ENCODE measurements at places on chromosomes 3 and 15.

DNA sequence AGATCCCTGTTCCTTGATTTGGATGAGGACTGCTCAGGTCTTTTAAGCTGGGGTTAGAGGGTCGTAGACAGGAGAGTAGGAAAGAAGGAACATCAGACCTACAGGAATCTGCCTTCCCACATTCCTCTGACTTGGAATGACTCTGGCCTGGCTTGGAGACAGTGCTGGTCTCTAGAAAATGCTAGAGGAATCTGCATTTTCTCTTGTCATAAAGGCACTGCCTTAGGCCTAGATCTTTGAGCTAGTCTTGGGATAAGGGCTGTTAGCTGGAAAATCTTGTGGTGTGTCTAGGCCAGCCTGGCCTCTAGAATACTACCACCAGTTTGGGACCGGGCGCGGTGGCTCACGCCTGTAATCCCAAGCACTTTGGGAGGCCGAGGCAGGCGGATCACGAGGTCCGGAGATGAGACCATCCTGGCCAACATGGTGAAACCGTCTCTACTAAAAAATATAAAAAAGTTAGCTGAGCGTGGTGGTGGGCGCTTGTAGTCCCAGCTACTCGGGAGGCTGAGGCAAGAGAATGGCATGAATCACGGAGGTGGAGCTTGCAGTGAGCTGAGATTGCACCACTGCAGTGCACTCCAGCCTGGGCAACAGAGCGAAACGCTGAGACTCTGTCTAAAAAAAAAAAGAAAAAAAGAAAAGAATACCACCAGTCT, 17.3 kb upstream of the BSN start:
- no peak for DNase-seq

GRCh38 chr3:47034868-47035489, 55.5 kb downstream of the NBEAL2 start:
- no peak for DNase-seq

DNA sequence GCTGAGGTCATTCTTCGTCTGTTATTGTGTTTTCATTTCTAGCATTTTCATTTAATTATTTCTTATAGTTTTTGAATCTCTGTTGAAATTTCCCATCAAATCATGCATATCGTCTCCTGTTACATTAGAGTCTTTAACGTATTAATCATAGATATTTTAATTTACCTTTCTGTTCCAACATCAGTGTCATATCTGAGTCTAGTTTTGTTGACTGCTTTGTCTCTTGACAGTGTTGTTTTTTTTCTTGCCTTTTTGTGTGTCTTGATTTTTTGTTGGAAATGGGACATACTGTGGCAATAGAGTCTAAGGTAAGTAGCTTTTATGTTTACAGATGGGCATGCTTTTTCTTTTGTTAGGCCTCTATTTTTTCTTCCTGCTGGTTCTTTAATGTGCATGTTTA, 286.8 kb upstream of the THRB start:
- no peak for DNase-seq

DNA sequence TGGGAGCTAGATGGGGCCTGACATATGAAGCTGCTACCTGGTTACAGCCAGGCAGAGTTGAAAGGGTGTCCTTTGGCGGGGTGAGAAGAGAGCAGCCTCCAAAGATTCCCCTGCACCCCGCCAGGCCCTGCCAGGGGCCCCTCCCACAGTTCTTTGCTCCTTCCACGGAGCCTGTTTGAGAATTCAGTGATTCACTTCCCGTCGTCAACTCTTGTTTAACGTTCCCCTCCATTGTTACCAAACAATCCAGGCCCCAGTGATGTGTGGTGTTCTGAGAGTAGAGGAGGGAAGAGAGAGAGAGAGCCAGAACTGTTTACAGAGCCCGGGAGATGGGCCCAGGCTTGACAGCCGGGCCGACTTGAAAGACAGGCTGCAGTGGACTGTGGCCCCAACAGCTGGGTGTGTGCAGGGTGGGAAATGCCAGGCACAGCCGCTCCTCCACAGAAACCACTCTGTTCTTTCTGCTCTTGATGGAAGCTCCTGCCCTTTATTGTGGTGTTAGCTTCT, 81.5 kb downstream of the SMAD3 start:
- no peak for DNase-seq

- no peak for DNase-seq
Measured at GRCh38 chr15:64502551-64502950, 42.2 kb downstream of the ZNF609 start.

DNA sequence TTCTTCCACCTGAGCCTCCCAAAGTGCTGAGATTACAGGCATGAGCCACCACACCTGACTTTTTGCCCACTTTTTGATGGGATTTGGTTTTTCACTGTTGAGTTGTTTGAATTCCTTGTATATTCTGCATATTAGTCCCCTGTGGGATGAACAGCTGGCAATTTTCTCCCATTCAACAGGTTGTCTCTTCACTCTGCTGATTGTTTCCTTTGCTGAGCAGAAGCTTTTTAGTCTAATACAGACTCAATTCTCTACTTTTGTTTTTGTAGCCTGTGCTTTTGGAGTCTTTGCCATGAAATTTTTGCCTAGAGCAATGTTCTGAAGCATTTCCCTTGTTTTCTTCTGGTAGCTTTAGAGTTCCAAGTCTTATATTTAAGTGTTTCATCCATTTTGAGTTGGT, 62.7 kb upstream of the MFGE8 start:
- no peak for DNase-seq

DNA sequence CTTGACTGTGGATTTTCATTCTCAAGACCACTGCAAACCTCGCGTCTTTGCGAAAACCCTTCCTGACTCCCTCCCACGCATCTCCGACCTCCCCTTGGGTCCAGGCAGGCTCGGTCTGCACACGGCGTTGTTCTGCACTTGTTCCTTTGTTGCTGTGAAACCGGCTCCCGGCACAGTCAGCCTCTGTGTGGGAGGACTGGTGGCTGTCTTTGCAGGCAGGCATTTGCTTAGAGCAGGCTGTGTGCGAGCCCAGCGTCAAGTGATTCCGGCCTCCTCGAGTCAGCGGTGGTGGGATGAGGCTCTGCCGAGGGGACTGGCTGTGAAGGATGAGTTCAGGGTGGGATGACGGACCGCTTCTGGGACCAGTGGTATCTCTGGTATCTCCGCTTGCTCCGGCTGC, 102.6 kb upstream of the ROPN1 start:
- no peak for DNase-seq

- DNase-seq, result no peak
Measured at GRCh38 chr15:92584105-92584504, 71.5 kb downstream of the FAM174B start.

DNA sequence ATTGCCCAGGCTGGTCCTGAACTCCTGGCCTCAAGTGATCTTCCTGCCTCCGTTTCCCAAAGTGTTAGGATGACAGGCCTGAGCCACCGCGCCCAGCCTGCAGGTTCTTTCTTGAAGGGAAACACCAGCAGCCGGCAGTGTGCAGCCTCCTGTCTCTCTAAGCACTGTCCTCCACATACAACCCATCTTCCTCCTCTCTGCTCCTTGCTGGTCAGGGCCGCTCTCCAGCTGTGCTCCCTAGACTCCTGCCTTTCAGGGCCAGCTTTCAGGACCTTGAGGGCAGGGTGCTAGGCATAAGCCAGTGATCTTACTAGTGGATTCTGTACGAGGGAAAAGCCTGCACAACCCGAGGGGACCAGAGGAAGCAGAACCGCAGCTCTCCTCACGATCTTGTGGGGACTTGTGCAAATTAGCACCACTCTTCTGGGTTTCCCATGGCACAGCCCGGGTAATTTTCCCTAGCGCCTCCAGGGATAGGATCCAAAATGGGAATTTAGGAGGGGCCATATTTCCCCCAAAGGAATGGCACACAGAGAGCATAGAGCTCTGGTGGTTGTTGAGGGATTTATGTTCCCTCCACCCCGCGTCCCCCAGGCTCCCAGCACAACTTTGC, 18.2 kb upstream of the CORO2B start:
- no peak for DNase-seq

DNA sequence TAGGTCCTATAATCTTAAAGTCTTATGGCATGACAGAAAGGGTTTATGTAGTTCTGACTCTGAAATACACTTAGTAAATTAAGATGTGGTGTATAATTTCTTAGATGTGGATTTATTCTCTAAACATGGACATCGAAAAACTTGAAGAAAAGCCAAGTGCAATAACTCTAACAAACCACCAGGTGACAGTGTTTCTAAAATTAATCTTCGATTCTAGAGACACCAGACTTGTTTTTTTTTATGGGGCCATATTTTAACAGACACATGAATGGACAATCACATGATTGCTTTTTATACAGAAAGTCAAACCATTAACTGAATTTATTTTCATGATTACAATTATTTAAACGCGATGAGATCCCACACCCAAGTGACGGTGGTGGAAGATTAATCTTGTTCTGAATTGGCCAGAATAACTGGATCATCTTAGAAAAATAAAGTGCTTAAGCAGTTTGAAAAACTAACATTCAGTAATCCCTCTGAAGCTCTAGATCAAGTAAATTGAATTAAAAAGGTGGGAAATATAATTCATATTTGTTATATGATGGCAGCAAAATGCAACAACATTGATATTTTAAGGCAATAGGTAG, 305.1 kb downstream of the LSAMP start:
- DNase-seq, result no peak

DNA sequence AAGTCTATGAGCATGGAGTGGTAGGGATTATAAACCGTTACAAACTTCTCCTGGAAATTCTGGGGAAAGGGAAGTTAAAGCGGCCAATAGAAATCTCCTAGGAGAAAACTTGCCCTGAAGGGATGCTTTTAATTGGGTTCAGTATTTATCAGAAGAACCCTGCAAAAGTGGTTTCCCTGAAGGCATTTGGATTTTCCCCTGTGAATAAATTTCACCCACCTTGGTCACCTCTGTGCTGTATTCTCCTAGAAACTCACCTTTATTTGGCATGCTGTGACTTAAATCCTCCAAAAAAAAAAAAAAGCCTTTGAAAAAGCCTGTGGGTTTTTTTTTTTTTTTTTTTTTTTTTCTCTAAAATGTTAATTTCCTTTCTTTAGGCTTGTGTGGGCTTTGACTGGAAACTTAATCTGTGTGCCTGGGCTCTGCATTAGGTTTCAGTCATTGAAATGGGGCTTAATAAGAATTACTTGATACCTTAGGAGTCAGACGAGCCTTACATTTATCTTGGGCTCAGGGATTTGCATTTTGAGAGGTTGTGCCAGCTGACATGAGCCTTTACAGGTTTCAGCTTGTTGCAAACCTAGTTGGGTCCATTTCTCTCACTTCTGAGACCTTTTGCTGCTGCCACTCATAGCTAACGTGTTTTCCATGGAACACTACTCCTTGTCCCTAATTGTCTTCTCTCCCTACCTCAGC, 22.0 kb downstream of the TGFBR2 start:
- no peak for DNase-seq

- DNase-seq, result no peak
Measured at GRCh38 chr3:10454907-10455544, 50.4 kb downstream of the ATP2B2 start.

- no peak for DNase-seq
Measured at GRCh38 chr3:15171096-15171495, 35.0 kb upstream of the CAPN7 start.

DNA sequence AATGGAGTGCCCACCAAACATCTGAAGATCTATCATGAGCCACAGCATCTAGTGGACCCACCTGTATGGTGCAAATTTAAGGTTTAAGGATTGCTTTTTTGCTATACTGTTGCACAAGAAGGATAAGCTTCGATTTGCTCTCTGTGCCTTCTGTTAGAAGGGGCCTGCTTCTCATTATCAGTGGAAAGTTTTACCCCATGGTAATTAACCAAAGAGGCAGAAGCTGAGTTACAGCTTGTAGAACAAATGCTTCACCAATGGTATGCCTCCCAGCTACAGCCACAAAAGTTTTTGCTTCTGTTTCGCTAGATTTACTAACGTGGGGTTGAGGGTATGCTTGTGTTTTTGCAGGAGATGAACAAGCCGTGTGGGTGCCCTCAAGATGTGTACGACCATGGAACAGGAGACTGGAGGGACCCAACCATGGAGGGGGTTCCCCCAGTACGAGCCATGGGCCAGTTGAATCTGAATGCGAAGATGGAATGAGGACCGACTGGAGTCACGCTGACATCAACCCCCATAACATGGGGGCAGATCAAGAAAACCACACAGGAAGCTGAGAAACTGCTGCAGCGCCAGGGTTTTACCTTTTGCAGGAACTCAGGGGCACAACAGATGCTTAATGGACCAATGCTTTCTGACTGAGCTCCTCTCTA, 43.5 kb downstream of the ACAD9 start:
- DNase-seq, result no peak

DNA sequence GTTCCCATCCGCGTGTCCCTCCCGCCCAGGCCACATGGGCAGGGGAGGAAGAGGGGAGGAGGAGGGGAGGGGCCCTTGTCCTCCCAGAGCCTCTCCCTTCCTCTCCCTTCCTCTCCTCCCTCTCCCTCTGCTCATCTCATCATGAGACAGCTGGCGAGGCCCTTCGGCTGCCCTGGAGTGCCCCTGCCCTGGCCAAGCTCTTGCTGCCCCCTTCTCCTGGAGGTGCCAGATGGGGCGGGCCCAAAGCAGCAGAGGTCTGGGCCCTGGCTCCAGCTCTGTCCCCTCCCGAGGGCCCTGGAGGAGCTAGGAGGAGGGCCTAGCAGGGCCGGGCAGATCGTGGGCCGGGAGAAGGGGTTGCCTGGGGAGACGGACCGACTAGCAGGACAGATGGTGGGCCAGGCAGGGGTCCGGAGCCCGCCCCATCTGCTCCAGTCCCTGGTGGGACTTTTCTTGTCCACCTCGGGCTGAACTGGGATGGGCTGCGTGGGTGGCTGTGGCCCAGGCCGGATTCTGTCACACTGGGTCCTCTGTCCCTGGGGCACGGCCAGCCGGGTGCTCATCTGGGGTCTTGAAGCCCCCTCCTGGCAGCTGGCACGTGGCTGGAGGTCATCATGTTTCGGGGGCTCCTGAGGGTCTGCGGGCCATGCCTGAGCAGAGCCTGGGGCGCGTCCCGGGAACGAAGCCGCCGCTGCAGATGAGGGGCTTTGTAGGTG, 183.4 kb downstream of the GOLGA6L6 start:
- DNase-seq, result no peak

- DNase-seq, result peak; percentile 5
Measured at GRCh38 chr3:152609891-152610290, 225.0 kb upstream of the P2RY1 start.

DNA sequence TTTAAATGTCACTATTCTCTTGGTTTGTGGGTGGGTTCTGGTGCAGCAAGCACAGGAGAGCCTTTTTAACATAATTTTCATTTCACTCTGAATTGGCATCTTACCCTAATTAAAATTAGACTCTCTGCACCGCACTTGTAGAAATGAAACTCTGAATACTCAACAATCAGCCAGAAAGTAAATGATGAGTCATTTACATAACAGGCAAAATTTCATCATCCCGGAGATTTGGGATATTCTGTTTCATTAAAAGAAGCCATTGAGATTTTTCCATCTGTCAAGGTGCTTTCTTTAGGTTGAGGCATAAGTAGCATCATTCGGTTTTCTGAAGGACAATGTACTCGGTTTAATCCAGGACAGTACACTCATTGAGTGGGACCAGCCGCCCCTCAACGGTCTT, 111.0 kb downstream of the RFTN1 start:
- DNase-seq, result no peak

DNA sequence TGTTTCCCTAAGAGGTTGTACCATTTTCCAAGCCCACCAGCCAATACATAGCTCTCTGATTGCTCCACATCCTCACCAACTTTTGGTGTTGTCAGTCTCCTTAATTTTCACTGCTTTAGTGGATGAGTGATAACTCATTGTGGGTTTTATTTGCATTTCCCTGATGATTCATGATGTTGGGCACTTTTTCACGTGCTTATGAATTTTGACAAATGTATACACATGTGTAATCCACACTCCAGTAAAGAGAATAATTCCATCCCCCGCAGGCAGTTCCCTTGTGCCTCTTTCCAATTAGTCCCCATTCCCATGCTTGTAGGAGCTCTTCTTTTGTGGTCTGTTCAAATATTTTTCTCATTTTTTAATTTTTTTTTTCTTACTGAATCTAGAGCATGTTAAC, 52.4 kb downstream of the ANP32A start:
- DNase-seq, result no peak

GRCh38 chr3:177753451-177754155, 556.3 kb upstream of the TBL1XR1 start:
- DNase-seq, result no peak

Measured in iPS-NIHi11 (cell line).